CD8-positive, alpha-beta memory T cell (primary cell): ENCODE measurements at places on chromosomes 16 and 17.
A peak's percentile ranks its signal among the peaks of the same experiment; 100 is the strongest.

GRCh38 chr16:23874613-23875294, 39.0 kb downstream of the PRKCB start:
- DNase-seq, result no peak

DNA sequence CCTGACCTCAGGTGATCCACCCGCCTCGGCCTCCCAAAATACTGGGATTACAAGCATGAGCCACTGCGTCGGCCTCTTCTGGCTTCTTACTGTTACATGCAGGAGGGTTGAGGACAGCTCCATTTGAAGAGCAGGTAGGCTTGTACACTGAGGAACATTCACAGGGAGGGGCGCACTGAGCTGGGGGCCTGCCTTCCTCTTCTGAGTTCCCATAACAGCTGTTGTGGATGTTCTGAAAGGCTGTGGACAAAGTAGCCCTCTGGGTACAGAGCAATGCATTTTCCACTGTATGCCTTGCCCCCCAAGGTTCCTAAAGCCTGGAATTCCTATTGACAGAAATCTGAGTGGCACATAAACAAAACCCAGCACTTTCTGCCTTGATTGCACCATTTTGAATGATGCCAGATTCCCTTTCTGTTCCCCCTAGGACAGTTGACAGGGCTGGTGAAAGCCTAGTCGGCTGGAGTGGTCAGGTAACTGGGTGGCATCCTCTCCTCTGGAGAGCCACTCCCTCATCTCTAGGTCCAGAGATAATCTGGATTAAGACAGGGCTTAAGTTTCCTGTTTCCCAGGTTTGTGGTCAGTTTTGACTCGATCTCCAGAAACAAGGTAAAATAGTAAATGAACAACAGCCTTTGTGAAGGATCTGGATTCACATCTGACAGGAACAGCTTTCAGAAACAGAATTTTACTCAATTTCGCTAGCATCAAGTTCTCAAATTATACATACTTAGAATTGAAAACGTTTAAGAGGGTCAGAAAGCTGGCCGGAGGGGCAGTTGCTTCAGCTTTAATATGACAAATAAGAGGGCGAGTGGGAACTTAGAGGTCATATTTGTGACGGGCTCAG, 1.3 kb upstream of the CDK5R1 start:
- DNase-seq, result no peak

- no peak for DNase-seq
Observed at GRCh38 chr17:27264068-27264812, 29.7 kb upstream of the WSB1 start.

- no peak for DNase-seq
Observed at GRCh38 chr16:19378511-19378910, 39.2 kb upstream of the TMC5 start.

GRCh38 chr16:68022278-68022727, 729 bp downstream of the DDX28 start:
- no peak for DNase-seq

DNA sequence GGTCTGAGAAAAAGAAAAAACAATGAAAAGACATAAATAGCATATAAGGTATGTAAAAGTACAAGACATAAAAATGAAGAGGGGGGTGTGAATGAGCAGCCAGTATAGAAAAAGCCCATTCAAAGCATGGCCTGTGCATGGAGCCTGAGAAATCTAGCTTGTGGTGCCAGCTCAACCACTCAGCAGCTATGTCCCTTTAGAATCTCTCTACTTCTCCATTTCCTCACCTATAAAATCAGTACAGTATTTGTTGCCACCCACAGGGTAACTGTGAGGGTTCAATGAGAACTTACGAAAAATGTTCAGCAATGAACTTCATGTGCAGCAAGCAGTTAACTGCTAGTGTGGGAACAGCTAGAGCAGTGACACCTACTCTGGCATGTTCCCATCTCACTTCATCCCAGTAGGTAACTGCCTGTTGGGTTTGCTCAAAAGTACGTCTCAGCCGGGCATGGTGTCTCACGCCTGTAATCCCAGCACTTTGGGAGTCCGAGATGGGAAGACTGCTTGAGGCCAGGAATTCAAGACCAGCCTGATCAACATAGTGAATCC, 15.3 kb downstream of the CYTH1 start:
- DNase-seq, result no peak

- no peak for DNase-seq
Observed at GRCh38 chr17:14593956-14594355, 293.1 kb downstream of the HS3ST3B1 start.

GRCh38 chr16:31400191-31400590, 7.1 kb downstream of the ITGAD start:
- peak; percentile 45 for DNase-seq

DNA sequence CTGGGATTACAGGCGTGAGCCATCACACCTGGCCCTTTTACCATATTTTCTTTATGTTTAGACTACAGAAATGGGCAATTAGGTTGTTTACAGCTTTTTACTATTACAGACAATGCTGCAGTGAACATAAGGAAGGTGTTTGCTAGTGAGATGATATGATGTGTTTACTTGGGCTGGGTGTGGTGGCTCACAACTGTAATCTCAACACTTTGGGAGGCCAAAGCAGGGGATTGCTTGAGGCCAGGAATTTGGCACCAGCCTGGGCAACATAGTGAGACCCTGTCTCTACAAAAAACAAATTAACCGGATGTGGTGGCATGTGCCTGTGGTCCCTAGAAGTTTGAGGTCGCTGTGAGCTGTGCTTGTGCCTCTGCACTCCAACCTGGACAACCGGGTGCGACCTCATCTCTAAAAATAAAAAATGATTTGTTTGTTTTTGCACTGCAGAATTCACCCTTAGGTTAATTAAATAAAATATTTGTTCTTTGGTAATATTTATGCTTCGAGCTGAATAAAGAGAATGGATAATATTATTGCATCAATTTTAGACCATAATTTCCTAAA, 15.0 kb downstream of the PAFAH1B1 start:
- no peak for DNase-seq

- no peak for DNase-seq
Observed at GRCh38 chr17:73770115-73770848, 126.0 kb upstream of the SDK2 start.
